ENCODE measurements at places on chromosomes 1 and 21. TPM values are rescaled to one million over a fixed set of nuclear protein-coding genes. Genes with fewer than 3 reads are reported as not detected.

DNA sequence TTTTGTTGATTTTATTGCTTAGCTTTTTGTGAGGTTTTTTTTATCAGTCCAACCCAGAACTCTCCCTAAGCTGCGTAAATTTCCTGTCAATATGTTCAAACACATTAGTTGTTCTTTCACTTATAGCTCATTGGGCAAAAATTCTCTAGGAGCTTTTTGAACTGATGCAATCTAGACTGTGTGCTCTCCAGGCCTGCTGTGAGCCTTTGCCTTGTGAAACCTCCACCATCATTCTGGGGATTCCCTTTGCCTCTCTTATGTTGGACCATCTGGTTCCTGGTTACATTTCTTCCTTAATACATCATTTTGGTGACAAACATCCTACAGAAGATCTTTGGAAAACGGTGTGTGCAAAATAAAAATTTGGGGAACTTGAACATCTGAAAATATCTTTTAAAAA is 247.2 kb downstream of the LRRC7 start:
- no peak for DNase-seq
- no peaks in the 10 kb centered on the region for H3K27me3 ChIP-seq
- no peaks in the 10 kb centered on the region for H3K36me3 ChIP-seq
- H3K4me3 ChIP-seq, result no peak overlapping the region
- H3K27ac ChIP-seq, result peak overlapping the region; percentile 69

DNA sequence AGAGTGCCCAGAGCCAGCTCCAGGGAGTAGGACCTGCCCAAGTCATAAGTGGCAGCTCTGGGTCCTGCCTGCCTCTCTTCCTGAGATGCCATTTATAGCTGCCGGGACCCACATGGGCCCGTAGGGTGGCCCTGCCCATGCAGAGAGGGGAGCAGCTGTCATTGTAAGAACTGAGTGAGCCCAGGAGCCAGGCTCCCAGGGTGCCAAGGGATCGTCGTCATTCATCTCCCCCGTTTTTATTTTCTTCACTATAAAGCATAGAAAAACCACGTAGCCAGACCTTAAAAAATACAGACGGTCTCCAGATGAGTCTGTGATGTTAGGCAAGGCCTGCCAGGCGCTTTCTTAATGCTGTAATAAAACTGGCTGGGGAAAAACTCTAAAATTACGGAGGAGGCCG is 90.7 kb downstream of the IGSF21 start:
- H3K27me3 ChIP-seq, result peaks cover 27% of the 10 kb centered on the region
- DNase-seq, result no peak
- no peaks in the 10 kb centered on the region for H3K36me3 ChIP-seq
- H3K4me3 ChIP-seq, result no peak overlapping the region
- H3K4me1 ChIP-seq, result no peaks in the 10 kb centered on the region

Gene AMY1A
- total RNA-seq, result not detected

Gene LIN28A
- total RNA-seq, result not detected

Gene FCRL6
- total RNA-seq, result 0.20 TPM

Data from activated CD8-positive, alpha-beta T cell treated with anti-CD3 and anti-CD28 coated beads for 36 hours (primary cell).